ENCODE measurements at places on chromosomes 11 and 22. TPM values are rescaled to one million over a fixed set of nuclear protein-coding genes. Genes with fewer than 3 reads are reported as not detected.

Gene MRGPRD
- polyA plus RNA-seq: not detected

Gene KRTAP5-11
- polyA plus RNA-seq: not detected

Gene NRIP3
- polyA plus RNA-seq: not detected

Gene BLID
- polyA plus RNA-seq: not detected

Gene GGTLC3
- not detected for polyA plus RNA-seq

Gene CCDC73
- 0.01 TPM for polyA plus RNA-seq

Gene KCTD14
- 0.15 TPM for polyA plus RNA-seq

Gene TCN2
- 17.4 TPM for polyA plus RNA-seq

Gene RASL10A
- polyA plus RNA-seq: 3.8 TPM

Gene BAIAP2L2
- 0.37 TPM for polyA plus RNA-seq

Gene GAL3ST3
- 1.0 TPM for polyA plus RNA-seq

DNA sequence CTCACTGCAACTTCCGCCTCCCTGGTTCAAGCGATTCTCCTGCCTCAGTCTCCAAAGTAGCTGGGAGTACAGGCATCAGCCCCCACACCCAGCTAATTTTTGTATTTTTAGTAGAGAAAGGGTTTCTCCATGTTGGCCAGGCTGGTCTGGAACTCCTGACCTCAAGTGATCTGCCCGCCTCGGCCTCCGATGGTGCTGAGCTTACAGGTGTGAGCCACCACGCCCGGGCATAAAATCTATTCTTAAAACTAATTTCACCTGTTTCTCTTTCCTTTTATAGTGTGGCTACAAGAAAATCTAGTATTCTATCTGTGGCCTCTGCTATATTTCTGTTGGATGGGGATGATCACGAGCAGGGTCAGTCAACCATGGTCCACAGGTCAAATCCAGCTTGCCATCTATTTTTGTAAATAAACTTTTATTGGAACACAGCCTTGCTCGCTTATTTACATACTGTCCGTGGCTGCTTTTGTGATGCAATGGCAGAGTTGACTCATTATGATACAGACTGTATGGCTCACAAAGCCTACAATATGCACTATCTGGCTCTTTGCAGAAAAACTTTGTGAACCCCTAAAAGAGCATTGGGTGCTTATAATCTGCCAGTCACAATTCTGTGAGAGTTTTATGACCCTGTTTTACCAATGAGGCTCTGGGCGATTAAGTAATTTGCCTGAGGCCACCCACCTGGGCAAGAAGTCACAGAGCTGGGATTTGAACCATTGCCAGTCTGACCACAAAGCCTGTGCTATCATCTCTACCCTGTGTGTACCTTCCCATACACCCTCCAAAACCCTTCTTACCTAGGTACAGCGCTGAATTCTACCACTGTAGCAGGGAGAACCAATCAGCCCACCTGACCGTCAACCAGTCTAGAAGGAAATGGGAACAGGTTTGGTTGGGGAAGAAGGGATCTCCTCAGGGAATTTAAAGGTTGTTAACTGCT, 28.3 kb downstream of the SLC1A2 start:
- DNase-seq: no peak

DNA sequence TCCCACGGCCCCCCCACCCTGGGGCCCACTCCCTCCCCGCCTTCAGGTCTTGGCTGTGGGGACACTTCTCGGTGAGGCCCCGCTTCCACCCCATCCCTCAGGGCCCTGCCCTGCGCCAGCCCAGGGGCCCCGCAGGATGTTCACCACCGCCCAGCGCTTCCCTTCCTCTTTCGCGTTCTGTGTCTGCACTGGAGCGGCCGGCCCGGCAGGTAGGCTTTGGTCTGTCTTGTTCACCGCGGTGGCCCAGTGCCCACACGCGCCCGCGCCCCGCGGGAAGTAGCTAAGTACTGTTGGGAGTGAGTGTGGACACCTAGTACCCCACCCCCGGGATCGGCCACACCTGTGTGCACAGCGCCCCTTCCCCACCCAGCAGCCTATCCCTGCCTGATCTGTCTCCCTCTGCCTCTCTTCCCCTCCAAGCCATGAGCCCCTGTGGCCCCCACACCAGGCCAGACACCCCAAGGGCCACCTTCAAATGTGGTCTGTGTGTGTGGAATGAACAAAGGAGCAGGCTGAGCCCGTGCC, 85.4 kb downstream of the WNT7B start:
- no peak for DNase-seq

GRCh38 chr11:120707098-120707497, 195.6 kb downstream of the GRIK4 start:
- DNase-seq: no peak

- no peak for DNase-seq
These were observed 3.2 kb downstream of the CD6 start for GRCh38 chr11:60974726-60975125.

DNA sequence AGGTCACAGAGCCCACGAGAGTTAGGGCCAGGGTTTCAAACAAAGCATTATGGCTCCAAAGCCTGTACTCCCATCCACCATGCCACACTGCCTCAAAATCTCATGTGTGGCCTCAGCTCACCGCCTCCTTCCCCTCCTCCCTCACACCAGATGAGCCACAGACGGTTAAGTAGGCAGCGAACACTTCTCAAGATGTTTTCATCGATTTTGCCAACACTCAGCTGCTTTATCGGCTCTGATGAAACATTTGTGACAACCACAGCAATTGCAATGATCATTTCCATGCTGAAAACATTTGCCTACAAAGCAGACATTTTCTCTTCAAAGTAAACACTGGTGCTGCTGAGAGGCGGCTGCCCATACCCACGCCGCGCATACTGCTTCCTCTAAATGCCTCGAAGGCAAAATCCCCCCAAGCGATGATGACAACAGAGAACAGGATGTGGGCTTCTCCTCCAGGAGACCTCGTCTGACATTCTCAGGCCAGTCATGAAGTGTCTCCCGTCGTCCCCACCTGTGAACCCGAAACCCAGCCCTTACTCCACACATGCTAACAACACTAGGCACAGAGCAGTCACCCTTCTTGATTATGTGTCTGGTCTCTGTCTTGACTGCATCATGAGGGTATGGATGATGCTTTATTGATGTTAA, 599.2 kb downstream of the SOX6 start:
- DNase-seq: no peak

- DNase-seq: no peak
These were observed 15.6 kb upstream of the GNAZ start for GRCh38 chr22:23054531-23055257.

GRCh38 chr11:86977441-86978050, 22.4 kb upstream of the FZD4 start:
- no peak for DNase-seq

DNA sequence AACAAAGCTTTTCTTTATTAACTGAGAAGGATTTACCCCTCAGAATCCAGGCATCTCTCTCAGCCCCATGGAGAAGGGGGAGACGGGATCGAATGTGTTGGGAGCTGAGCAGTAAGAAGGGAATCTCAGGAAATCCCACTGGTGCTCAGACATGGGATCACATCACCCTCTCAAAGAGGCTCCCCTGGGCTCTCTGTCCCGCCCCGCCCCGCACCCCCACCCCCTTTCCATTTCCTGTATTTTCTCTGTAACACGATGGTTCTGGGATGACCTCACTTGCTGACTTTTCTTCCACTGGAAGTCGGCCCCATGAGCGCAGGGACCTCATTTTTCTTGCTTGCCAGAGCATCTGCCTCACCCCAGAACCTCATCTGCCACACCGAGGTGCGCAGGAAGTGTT, 100.0 kb downstream of the RPS6KA4 start:
- no peak for DNase-seq

DNA sequence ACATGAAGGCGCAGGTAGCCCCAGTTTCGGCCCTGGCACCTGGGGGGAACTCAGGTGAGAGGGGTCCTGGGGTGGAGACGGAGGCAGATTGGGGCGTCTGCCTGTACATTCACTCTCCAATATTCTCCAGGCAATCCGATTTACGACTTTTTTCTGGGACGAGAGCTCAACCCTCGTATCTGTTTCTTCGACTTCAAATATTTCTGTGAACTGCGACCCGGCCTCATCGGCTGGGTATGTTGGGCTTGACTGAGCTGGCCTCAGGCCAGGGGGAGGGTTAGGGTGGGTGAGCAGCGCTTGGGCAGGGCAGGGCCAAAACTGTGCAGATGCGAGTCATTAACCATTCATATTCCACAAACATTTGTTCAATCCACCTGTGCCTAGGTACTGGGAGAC, 1.7 kb downstream of the TM7SF2 start:
- no peak for DNase-seq

DNA sequence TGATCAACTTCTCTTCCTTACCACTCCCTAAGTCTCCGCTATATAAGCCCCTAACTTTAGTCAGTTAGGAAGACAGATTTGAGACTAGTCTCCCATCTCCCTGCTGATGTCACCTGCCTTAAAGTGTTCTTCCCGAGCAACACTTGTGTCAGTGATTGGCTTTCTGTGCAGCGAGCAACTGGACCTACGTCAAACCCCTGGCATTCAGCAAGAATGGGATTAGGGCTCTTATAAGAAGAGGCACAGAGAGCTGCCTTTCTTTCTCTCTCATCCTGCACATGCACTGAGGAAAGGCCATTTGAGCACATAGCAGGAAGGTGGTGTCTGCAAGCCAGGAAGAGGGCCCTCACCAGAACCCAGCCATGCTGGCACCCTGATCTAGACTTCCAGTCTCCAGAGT, 116.6 kb upstream of the THY1 start:
- no peak for DNase-seq

- no peak for DNase-seq
These were observed 407.4 kb downstream of the LRRC4C start for GRCh38 chr11:41051919-41052635.

GRCh38 chr11:15336021-15336420, 221.3 kb downstream of the INSC start:
- DNase-seq: no peak

DNA sequence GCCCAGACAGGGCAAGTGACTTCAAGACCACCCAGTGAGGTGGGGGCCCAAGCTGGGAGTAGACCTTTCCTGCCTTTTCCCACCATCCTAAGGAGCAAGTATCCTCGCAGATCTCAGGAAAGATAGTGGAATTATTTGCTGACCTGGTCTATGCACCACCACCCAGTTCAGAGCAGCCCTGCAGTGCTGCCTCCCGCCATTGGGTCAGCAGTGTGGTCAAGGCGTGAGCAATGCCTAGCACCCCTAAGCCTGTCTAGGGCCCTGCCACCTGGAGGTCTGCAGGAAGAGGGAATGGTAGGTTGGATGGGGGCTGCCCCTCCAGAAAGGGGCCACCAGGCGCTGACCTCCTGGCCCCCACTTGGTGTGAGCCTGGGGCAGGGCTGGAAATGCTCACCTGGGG, 6.5 kb downstream of the MTFP1 start:
- no peak for DNase-seq

DNA sequence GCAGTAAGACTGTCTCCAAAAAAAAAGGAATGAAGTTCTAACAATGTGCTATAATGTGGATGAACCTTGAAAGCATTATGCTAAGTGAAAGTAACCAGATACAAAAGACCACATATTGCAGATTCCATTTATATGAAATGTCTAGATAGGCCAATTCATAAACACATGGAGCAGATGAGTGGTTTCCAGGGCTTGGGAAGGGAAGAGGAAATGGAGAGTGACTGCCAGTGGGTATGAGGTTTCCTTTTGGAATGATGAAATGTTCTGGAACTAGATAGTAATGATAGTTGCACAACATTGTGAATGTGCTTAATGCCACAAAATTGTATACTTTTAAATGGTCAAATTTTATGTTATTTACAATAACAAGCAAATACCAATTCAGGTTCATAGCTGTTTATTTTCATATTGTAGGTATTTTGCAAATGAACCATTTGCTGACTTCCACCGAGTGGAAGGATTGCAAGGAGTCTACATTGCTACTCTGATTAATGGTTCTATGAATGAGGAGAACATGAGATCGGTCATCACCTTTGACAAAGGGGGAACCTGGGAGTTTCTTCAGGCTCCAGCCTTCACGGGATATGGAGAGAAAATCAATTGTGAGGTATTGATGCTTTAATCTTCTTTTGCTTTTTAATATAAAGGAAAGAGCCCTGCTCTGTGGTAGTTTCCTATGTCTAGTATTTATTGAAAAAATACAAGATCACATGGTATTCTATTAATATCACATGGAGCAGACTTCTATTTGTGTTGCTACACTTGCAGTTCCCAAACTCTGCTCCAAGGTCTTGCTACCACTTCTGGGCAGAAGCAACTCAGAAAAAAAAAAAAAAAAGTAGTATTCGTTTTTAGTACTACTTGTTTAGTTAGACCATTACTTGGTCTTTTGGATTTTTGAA, 67.7 kb upstream of the SORL1-AS1 start:
- no peak for DNase-seq

DNA sequence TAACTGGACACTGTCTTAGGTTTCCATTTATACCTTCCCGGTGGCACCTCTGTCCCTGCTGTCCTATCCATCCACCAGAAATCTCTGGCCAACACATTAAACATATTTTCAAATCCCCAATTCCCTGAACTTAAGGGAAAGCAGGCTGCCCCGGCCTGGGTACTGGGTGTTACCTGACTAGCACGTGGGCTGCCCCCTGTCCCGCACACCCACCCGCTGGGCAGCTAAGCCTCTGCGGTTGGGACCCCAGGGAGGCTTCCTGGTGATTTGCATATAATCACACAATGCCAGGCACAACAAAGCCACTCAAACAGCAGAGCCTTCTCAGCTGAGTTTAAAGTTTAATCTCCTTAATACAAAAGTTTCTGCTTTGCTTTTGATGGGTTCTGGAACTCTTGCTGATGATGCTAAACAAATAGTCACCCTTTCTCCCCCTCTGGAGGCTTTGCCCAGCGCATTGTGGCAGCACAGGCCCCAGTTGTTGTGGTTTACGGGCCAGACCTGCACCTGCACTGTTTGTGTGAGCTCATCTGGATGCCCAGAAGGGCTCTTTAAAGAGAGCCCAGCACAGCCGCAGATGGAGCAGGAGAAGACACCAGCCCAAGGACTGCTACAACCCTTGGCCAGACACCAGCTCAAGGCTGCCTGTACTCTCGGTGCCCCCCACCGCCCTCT, 59.9 kb upstream of the POU2AF1 start:
- DNase-seq: no peak

DNA sequence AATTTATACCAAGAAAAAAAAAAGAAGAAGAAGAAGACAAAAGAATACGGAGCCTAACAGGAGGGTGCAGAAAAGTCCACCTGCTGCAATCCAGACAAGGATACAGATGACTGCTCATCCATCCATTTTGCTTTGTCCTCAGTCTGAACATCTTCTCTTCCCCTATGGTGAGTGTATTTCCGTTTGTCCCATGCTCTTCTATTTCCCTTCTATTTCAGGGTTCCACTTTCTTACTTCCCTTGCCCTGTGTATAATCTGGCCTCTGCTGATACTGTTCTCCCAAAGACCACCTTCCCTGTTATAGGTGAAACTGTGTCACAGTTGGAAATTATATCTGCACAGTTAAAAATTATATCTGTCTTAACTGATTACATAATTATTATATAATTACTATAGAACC, 48.7 kb upstream of the USP47 start:
- no peak for DNase-seq

- DNase-seq: no peak
These were observed 111.2 kb downstream of the SLC1A2 start for GRCh38 chr11:35308157-35308556.
